ENCODE measurements at places on chromosomes 6 and 20.

- DNase-seq: no peak
Measured at GRCh38 chr20:9352739-9353138, 161.7 kb upstream of the LAMP5 start.

- DNase-seq: no peak
Measured at GRCh38 chr6:148285205-148285604, 57.4 kb upstream of the SASH1 start.

GRCh38 chr6:13400772-13401171 lies 72.4 kb upstream of the TBC1D7 start:
- DNase-seq: no peak

DNA sequence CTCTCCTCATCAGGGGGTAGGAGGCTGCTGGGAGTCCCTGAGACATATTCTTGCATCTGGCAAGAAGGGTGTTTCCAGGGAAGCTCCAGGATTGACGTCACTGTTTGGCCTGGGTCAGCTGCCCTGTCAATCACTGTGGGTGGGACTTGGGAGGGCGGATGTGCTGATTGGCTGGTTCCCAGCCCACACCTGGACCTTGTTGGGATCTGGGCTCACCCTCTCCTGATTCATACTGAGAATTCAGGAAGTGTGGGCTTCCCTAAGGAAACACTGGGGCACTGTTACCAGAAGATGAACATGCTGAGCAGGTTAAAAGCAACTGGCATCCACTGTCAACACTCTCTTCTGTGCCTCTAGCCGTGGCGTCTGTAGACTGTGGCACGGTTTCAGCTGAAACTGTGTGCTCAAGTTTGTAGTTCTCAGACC lies 36.5 kb downstream of the CDH26 start:
- DNase-seq: no peak

DNA sequence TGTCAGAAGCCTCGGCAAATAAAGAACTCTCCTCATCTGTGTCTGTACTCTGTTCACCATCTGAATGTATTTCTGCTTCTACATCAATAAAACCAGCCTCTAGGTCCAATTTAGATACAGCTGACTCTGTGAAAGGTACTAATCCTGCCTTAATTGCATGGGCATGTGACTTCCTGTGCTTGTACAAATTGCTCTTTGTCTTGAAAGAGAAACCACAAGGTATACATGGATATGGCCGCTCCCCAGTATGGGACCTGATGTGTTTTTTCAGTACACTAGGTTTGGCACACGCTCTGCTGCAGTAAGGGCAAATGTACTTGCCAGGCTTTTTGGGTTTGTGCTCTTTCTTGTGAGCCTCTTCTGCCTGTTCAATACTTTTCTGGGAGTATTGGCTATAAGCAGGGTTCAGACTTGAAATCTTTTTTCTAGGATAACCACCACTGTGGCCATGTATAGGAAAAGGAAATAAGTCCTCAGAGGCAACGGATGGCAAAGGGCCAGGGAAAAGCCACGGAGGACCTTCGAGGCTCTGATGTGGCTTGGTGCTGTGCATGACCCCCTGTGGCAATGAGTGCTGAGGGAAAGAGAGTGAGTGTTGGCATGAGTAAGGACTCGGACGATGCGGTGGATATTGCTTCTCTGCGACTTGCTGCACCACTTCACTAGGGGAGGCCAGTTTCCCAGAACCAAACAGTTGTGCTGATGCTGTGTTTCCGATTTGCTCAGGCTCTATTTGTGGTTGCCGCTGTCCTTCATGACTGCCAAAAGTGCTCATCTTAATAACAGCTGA lies 170.9 kb downstream of the HIVEP2 start:
- DNase-seq: no peak

Data from ACHN (cell line).